ENCODE measurements at places on chromosomes 12 and 14. TPM values are rescaled to one million over a fixed set of nuclear protein-coding genes. Genes with fewer than 3 reads are reported as not detected.
A peak's percentile ranks its signal among the peaks of the same experiment; 100 is the strongest.

The SMCO2 gene
- not detected for total RNA-seq

The APOF gene
- total RNA-seq: not detected

The NKX2-1 gene
- total RNA-seq: not detected

The MSI1 gene
- 1.0 TPM for total RNA-seq

The DGKA gene
- total RNA-seq: 70.1 TPM

The C3AR1 gene
- total RNA-seq: not detected

The GNG2 gene
- 3.9 TPM for total RNA-seq

The HOXC10 gene
- total RNA-seq: not detected

- H3K27me3 ChIP-seq: no peaks in the 10 kb centered on the region
- H3K4me3 ChIP-seq: no peak overlapping the region
- no peak overlapping the region for H3K27ac ChIP-seq
- no peaks in the 10 kb centered on the region for H3K4me1 ChIP-seq
These were observed 70.7 kb upstream of the TMEM263 start for GRCh38 chr12:106885026-106885425.

GRCh38 chr12:1842905-1843640 is 22.7 kb downstream of the LRTM2 start:
- H3K4me3 ChIP-seq: no peak overlapping the region
- peaks cover 23% of the 10 kb centered on the region for H3K4me1 ChIP-seq
- DNase-seq: peak; percentile 76

DNA sequence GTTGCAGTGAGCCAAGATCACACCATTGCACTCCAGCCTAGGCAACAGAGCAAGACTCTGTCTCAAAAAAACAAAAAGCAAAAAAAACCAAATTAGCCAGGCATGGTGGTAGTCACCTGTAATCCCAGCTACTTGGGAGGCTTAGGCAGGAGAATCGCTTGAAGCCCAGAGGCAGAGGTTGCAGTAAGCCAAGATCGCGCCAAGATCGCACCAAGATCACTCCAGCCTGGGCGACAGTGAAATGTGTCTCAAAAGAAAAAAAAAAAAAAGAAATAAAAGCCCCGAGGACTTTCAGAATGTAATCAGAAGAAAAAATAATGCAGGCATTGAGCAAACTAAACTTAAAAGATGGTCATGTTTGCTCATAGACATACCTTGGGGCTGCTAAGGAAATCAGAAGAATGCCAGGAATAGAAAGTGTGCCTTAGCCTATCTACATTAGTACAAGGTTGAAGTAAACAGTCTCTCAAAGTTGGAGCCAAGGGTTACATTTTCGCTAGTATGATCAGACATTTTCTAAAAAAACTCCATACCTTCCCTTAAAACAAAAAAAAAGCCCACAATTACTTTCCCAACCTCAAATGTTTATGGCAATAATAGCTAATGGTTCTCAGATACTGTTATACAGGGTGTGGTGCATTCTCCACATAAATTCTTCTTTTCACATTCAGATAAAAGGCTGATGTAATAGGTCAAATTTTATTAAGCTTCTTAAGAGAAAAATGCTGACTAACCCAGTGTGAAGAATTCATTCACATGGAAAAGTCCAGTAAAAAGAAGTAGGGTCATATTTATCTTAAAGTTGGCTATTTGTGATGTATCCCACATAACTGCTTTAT is 15.8 kb downstream of the DTD2 start:
- no peak overlapping the region for H3K4me3 ChIP-seq
- peaks cover 20% of the 10 kb centered on the region for H3K4me1 ChIP-seq
- H3K27me3 ChIP-seq: no peaks in the 10 kb centered on the region
- peaks cover 7% of the 10 kb centered on the region for H3K36me3 ChIP-seq
- DNase-seq: no peak

GRCh38 chr12:57477710-57478681 is 1.7 kb downstream of the ARHGAP9 start:
- peaks cover 13% of the 10 kb centered on the region for H3K4me1 ChIP-seq
- H3K27me3 ChIP-seq: peaks cover 46% of the 10 kb centered on the region
- no peak overlapping the region for H3K27ac ChIP-seq
- no peak for DNase-seq

DNA sequence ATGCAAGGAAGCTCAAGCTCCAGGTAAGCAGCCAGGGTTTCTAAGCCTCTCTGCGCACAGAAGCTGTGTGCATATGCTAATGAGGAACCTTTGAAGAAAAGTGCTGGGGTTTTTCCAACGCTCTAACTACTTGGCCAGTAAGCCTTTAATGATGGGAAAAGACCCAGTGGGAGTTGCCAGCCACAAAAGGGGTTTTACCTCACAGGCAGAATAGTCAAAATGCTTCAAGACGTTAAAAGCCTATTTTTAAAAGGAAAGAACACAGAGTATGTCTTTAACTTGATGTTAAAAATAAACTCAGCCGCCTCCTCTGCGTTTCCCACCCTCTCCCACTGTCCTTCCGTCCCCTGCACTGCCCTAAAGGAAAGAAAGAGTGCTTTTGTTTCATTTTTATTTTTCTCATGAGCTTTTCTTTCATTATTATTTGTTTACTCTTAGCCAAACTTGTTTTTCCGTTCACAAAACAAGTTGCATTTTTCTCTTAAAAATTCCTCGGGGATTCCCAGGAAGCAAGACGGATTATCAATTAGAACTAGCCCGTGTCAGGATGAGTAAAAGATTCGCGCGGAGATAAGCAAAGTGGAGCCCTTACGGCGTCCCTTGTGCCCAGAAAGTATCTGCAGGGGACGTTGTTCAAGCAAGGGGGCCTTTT is 209.8 kb upstream of the NUDT4 start:
- H3K4me1 ChIP-seq: peaks cover 6% of the 10 kb centered on the region
- peak overlapping the region; percentile 72 for H3K27ac ChIP-seq
- H3K36me3 ChIP-seq: no peaks in the 10 kb centered on the region
- peak overlapping the region; percentile 82 for H3K4me3 ChIP-seq
- no peak for DNase-seq

DNA sequence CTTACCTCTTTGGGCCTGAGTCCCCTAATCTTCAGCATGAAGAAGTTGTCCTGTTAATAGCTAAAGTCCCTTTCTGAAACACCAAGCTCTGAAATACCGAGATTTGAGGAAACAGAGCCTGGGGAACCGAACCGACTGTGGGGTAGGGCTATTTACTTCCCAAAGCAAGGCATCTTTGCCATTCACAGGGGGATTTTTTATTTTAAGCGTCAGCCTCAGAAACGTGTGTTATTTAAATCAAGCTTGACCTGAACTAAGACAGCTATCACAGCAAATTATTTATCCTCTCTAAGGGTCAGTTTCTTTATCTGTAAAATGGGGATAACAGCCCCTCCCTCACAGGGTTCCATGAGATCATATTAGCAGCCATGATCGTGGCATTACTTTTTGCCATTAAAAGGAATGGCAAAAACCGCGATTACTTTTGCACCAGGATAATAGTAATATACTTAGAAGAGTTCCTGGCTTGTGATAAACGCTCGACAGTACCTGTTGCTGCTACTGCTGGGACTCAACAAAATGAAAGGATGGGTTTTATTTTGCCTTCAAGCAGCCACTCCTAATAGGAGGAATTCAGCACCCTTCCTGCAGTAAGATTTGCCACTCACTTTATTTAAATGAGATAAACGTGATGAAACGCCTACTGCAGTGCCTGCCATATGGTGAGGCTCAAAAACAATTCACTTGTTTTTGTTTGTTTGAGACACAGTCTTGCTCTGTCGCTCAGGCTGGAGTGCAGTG is 1.3 kb upstream of the CORO1C start:
- H3K27ac ChIP-seq: peak overlapping the region; percentile 98
- DNase-seq: no peak
- no peaks in the 10 kb centered on the region for H3K27me3 ChIP-seq
- H3K4me1 ChIP-seq: peaks cover 29% of the 10 kb centered on the region
- H3K4me3 ChIP-seq: peak overlapping the region; percentile 95

DNA sequence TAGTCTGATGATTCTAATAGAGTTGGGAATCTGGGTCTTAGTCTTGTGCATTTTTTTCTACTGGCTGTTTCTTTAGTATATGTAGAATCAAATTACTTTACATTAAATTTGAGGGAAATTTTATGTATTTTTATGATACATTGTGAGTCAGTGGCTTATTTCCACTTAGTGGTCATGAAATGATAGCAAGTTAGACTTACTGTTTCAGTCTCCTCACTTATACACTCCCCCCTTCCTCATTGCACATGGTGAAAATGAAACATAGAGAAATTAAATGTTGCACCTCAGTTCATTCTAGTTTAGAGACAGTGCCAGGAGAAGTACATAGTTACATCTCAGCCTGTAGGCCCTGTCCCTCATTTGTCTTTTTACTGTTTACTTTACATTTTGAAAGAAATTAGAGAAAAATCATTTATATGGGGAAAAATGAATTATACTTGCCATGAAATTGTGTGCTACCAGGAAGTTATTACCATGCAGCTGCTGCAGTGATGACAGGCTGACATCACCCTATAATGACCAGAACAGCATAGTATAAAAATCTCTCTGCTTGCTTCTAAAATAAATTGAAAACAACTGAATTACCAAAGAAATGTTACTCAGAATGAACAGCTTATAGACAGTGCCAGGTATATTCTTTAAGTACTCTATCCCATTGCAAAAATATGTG is 113.2 kb downstream of the TRMT5 start:
- no peak overlapping the region for H3K4me3 ChIP-seq
- peaks cover 24% of the 10 kb centered on the region for H3K4me1 ChIP-seq
- H3K27ac ChIP-seq: peak overlapping the region; percentile 24
- DNase-seq: no peak

DNA sequence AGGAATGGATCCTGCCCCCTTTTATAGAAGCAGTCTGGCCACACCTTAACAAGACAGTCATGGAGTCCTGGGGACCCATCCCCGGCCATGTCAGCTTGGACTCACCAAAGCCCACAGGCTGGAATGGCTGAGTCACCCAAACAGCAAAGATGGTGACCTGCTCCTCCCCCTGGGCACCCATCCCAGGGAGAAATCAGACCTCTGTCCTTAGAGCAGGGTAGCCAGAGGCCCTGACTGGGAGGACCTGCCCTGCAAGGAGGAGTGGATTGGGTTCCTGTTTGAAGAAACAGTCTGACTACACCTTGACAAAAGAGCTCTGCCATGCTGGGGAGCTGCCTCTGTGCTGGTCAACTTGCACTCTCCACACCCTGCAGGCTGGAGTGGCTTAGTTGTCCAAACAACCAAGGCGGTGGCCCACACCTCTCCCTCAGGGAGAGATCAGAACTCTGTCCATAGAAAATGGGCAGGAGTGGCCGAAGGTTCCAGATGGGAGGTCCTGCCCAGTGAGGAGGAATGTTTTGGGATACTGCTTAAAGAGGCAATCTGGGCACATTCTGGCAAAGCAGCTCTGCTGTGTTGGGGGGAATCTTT is 16.6 kb downstream of the MGP start:
- no peaks in the 10 kb centered on the region for H3K4me1 ChIP-seq
- peaks cover 3% of the 10 kb centered on the region for H3K36me3 ChIP-seq
- H3K4me3 ChIP-seq: no peak overlapping the region
- no peaks in the 10 kb centered on the region for H3K27me3 ChIP-seq
- no peak for DNase-seq

GRCh38 chr12:7026854-7027253 is 8.6 kb upstream of the LPCAT3 start:
- H3K27me3 ChIP-seq: peaks cover 15% of the 10 kb centered on the region
- no peak for DNase-seq
- H3K27ac ChIP-seq: no peak overlapping the region
- H3K36me3 ChIP-seq: no peaks in the 10 kb centered on the region
- no peak overlapping the region for H3K4me3 ChIP-seq

- H3K4me3 ChIP-seq: no peak overlapping the region
- H3K27ac ChIP-seq: no peak overlapping the region
- DNase-seq: no peak
- peaks cover 3% of the 10 kb centered on the region for H3K27me3 ChIP-seq
- H3K36me3 ChIP-seq: no peaks in the 10 kb centered on the region
These were observed 169.5 kb downstream of the TTC8 start for GRCh38 chr14:88993946-88994345.

- H3K4me1 ChIP-seq: peaks cover 5% of the 10 kb centered on the region
- H3K4me3 ChIP-seq: no peak overlapping the region
- peaks cover under 1% of the 10 kb centered on the region for H3K36me3 ChIP-seq
- no peak overlapping the region for H3K27ac ChIP-seq
These were observed 52.1 kb downstream of the GALNT4 start for GRCh38 chr12:89472508-89472907.

DNA sequence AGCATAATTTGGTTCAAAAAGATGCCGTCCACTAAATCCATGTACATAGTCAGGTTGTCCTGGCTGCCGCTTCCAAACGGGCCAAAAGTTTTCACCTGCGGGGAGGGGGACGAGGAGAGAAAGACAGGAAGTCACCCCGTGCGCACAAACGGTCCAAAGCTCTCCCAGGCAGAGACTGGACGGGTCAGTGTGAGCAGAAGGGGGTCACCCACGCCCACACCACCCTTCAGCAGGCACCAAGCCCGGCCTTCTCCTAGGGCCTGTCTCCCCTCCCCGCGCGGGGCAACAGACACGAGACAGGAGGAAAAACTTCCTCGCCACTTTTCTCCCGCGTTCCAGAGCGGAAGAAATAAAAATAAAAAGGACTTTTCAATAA is 888 bp downstream of the CCDC88C start:
- H3K4me3 ChIP-seq: peak overlapping the region; percentile 57
- peaks cover 22% of the 10 kb centered on the region for H3K27me3 ChIP-seq
- H3K27ac ChIP-seq: no peak overlapping the region
- H3K36me3 ChIP-seq: no peaks in the 10 kb centered on the region
- peaks cover 24% of the 10 kb centered on the region for H3K4me1 ChIP-seq
- DNase-seq: no peak

Measured in osteocyte (in vitro differentiated cells).